EL (cell line): ENCODE measurements at places on chromosomes 11 and 22.

GRCh38 chr11:76839311-76839710 lies 21.4 kb upstream of the ACER3 start:
- DNase-seq: no peak

- DNase-seq: peak; percentile 66
These were observed 10.6 kb downstream of the SLC6A5 start for GRCh38 chr11:20609727-20610707.

DNA sequence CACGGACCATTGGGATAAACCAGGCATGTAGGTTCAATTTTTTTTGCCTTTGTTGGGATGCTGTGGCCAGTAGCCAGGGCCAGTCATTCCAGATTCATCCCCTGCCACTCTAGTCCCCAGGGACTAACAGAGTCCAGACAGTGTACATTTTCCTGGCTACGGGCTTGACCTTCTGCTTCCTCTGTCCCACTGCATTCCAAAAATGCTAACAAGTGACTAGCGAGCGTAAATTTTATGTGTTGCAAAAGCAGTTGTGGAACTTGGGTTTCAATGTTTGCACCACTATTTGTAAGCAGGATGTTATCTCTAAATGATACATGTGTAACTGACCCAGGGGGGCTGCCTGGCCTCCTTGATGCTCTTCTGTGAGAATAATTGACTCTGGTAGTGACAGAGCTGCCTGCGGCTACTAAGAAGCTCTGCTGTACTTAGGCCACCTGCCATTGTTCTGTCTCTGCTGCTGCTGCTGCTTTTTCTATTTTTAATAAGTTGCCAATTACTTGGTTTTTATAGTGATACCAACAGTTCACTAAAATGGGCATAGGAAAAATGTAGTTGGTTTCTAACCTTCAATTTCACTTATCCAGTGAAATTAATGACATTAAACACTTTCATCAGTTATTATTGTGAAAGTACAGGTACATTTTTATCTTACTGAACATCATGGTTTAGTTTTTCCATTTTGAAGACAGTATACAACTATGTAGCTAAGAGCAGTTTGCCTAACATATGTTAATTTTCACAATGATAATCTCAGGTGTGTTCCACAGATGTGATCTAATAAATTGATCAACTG lies 26.8 kb downstream of the TNRC6B start:
- DNase-seq: peak; percentile 89

- DNase-seq: no peak
These were observed 39.1 kb downstream of the MED15 start for GRCh38 chr22:20546541-20546950.

DNA sequence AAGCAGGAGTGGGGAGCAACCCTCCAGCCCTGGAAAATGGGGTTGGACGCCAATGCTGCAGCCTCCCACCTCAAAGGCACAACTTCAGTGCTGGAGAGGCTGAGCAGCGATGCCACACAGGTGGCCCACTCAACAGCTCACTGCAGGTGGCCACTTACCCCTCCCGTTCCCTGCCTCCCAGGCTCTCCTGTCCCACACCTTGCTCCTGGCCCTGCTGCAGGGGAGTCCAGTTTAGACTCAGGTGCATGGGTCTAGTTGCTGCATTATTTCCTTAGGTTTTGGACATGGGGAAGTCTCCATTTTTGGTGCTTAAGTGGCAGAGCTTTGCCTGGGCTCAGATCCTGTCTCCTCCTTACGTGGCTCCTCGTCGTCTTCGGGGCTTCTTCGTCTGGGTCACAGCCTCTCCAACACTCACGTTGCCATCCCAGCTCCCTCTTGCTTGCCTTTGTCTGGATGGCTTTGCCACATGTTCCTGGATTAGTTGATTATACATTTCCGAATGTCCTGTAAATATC lies 898.3 kb downstream of the BRD1 start:
- DNase-seq: no peak
